Activated naive CD4-positive, alpha-beta T cell (primary cell): ENCODE measurements at places on chromosomes 4 and X.

- no peak for DNase-seq
Measured at GRCh38 chrX:132957211-132958090, 978 bp downstream of the HS6ST2 start.

GRCh38 chr4:94979621-94980020 is 221.9 kb downstream of the BMPR1B start:
- DNase-seq, result no peak

- no peak for DNase-seq
Measured at GRCh38 chrX:106802388-106803275, at the start of gene TBC1D8B. TBC1D8B (plus strand) TSS chrX:106802673; CDS start chrX:106802854, 181 bp downstream.

DNA sequence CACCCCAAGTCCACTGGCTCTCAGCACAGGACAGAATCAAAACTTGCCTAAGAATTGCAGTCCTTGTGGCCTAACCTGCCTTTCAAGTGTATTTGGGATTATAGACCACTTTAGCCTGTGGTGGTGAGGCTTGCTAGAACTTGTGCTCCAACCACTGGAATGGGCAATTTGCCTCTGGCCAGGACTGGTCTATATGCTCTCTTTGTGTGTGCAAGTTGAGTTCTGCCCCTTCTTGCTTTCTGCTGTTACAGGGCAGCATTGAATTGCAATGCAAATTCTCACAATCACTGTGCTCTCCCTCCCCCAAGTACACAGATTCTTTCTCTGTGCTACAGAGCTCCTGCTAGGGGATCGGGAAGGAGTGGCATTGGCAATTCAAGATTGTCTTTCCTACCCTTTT is 233.6 kb upstream of the DIPK2B start:
- no peak for DNase-seq

GRCh38 chr4:101643186-101643837 is 147.2 kb upstream of the BANK1 start:
- DNase-seq, result no peak

- DNase-seq, result no peak
Measured at GRCh38 chr4:166400270-166400894, 527.3 kb downstream of the TLL1 start.

GRCh38 chrX:148611993-148612392 is 111.6 kb downstream of the AFF2 start:
- DNase-seq, result no peak

DNA sequence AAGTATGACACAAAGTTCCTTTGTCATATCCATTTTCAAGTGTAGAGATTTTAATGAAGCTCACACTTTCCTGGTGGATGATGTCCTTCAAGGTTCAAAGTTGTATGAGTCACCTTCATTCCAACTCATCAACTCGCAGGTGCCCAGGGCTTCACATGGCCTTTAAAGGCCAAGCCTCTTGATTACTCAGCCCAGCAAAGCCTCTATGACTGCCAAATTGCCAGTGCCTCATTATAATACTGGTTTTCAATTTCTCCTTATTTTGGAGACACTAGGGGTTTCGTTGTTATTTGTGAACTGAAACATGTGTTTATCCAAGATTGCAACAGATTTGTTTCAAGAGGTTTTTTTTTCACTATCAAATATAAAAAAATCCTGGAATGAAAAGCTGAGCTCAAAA is 45.9 kb upstream of the PPP3CA start:
- no peak for DNase-seq

DNA sequence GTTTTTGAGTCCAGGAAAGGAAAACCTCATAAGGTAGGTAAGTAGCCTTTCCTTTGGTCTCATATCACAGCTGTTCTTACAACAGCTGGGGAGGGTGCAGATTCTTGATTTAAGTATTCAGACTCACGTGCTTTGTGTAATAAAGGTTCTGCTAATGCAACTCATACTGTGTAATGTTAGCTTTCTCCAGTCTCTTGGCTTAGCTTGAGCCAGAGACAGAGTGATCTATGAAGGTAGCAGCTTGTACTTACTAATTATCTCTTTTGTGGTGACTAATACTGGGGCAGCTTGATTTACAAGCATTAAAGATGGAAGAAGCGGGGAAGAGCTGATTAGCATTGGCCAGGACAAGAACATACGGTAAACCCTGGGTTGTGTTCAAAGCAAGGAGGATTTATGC is 80.3 kb downstream of the LNX1 start:
- DNase-seq, result no peak

- DNase-seq, result no peak
Measured at GRCh38 chr4:53059871-53060270, 197.8 kb downstream of the RASL11B start.

- no peak for DNase-seq
Measured at GRCh38 chr4:7360806-7361205, 73.9 kb downstream of the PSAPL1 start.

DNA sequence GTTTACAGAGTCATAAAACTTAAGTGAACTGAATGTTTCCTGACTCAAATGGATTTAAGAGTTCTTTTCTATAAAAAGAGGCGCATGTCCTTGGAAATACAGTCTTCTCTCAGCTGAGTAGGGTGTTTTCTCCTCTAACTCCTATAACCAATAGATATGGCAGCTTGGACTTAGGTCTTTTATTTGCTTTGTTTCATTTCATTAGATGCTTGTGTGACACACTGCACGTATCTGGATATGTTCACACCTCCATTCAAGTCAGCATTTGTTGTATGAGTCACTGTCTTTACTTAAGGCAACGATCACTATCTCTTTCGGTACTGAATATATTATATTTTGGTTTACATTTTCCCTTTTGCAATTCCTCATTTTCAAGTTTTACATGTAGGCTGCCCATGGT is 136.6 kb downstream of the ARSF start:
- DNase-seq, result no peak

GRCh38 chr4:10461091-10461849 is 4.0 kb upstream of the ZNF518B start:
- DNase-seq, result peak; percentile 47

GRCh38 chrX:136476501-136476900 is 11.2 kb upstream of the BRS3 start:
- DNase-seq, result no peak

- no peak for DNase-seq
Measured at GRCh38 chr4:133865612-133866327, 335.8 kb downstream of the PABPC4L start.

DNA sequence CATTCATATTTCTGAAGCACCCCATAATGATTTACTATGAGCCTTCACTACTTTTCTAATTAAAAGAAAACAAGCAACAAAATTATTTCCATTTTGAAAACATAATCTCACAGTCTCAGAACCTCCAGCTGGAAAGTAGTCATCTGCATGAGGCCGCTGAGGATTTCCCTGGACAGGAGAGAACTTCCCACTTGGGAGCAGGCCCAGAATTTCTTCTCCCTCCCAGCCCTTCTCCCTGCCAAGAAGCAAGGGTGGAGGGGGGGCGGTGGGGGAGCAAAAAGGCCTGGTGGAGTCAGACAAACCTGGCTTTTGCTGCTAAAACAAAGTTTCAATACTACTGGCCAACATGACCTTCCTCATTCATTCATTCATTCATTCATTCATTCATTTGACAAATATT is 167.3 kb downstream of the PJA1 start:
- no peak for DNase-seq

DNA sequence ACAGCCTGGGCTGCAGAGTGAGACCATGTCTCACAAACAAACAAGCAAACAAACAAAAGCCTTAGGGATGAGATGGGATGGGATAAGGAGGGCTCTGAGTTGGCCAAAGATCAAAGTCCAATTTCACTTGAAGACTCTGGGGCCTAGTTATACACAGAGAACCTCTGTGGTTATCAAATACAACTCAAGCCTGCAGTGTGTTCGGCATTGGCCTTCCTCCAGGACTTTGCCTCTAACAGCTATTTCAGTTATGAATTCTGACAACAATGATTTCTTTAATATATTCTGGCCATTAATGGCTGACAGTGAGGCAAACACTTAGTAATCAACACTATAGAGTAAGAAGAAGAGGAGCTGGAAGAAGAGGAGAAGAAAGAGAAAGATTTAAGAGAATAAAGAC is 171.1 kb downstream of the PDGFRA start:
- no peak for DNase-seq

- no peak for DNase-seq
Measured at GRCh38 chrX:70504772-70505450, 60.3 kb downstream of the DLG3 start.

GRCh38 chrX:82087699-82088098 is 885.8 kb downstream of the SH3BGRL start:
- no peak for DNase-seq

DNA sequence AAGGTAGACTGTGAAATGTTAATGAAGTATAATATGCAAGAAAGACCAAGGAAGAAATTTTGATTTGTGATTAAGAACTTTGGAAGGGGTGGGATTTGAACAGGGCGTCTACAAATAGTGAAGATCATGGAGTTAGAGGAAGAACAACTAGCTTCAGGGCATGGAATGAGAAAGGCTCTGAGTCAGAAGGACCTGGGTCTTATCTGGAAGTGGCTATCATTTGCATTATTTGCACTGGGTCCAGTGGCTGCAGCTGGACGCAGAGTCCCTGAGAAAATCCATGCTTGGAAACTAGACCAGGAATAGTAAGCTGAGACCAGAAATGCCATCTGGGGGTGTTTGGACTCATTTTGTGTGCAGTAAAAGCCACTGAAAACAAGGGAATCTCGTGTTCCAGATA is 4.3 kb upstream of the LIMCH1 start:
- DNase-seq, result no peak

GRCh38 chrX:124362072-124362471 is 15.7 kb downstream of the SH2D1A start:
- no peak for DNase-seq
